Stimulated activated CD8-positive, alpha-beta memory T cell treated with anti-CD3 and anti-CD28 coated beads, Interleukin-2, amount 100 ng/mL, for 1 hour (primary cell): ENCODE measurements at places on chromosomes 13 and 19.

GRCh38 chr19:55635334-55635717, 5.5 kb upstream of the ZNF580 start:
- DNase-seq = no peak

DNA sequence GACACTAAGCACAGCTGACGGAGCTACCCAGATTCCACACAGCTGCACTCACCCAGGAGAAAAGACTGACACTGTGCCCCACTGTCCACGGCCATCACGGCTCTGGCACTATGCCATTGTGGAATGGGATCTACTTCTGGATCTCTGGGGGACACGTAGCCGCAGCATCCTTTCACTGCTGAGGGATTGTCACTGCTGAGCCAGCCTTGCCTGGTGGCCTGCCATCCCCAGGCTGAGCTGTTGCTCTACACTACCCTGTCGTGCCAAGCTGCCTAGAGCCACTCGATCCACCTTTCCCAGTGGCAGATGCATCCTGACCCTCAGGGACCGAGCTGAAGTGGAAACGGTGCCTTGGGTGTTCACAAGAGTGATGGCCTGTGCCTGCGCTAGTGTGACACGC, 5.0 kb upstream of the LILRB5 start:
- DNase-seq = no peak

GRCh38 chr13:19860884-19861655, 2.4 kb downstream of the ZMYM5 start:
- no peak for DNase-seq

GRCh38 chr19:50779504-50780457, 9.5 kb downstream of the GPR32 start:
- no peak for DNase-seq

DNA sequence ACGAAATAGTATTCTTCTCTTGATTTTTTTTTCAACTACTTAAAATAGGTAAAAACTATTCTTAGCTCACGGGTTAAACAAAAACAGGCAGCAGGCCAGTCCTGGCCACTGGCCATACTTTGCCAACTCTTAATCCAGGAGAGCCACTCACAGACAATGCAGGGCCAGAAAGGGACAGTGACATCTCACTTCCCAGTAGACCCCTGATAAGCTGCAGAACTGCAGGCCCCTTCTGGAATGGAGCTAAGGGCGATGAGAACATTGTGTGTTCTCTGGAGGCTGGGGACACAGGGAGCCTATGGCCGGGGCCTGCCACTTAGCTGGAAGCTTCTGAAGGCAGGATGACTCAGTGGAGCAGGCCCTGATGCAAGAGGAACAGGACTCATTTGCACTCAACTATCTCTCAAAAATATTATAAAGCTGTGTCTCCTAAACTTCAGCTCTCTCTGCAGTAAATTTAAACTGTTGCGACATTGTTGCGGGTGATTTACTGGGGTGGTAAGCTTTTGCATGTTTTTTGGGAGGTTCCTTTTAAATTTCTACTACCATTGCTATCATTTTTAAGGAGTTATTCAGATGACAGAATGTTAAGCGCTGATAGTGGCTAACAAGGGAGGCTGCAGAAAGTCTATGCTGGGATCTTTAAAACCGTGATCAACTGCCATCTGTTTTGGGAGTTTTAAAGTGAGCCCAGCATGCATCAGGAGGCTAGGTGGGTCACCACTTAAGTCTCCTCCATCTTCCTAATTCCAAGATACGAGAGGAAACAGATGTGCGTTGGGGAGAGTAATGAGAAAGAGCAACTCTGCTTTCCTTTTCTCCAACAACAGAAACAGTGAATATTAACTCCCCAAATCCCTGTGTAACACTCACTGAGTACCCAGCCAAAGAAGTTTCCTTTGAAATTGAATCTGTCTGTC, 33.2 kb upstream of the KATNAL1 start:
- no peak for DNase-seq

GRCh38 chr13:50220938-50221337, 205.7 kb downstream of the KCNRG start:
- DNase-seq = no peak

DNA sequence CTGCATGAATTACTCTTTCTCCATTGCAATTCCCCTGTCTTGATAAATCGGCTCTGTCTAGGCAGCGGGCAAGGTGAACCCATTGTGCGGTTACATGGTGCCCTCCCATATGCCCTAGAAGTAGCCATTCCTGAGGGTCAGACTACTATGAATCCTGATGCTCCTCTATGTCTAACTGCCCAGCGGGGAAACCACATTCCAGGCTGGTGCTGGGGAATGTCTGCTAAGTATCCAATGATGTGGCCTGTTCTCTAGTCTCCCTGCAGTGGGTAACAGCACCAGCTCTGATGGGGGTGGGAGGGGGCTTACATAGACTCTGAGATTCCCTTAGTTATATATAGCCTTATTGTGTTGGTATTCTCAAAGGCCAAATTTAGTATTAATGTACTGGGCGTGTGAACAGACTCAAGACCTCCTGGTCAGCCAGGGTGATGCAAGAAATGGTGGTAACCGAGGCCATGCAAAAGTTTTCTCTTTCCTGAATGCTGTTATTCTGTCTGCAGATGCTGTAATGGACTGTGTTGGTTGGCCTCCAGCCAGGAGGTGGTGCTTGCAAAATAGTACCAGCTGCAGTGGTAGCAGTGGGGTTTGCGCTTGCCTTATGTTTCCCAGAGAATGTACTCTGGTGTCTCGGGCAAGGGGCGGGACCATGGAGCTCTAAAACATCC, 564.8 kb upstream of the SLITRK1 start:
- no peak for DNase-seq

DNA sequence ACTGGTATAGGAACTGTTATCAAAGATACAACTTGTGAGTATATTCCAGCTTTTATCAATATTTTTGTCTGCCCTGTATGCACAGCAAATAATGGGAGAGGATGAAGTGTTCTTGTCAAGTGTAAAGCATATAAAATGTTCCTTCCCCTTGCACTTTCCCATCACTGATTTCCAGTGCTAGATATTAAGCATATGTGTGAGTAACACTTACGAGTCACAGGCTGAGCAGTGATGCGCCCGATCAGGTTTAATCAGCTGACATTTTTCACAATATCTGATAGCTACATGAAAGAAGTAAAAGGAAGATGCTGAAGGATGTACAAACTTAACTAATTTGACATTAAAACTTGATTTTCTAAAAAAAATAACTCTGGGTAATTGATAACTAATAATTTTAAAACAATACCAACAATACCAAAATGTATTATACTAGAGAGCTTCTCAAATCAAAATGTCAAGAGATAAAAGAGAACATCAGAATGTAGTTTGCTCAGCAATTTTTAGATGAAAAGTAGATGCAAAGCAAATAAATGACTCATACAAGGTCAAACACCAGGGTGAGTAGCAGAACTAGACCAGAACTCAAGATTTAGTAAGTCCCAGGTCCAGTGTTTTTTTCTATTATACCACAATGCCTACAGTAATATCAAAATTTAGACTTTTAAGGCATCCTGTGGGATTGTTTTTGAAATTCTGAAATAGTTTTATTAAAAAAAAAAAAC, 56.4 kb downstream of the ZDHHC20 start:
- no peak for DNase-seq

DNA sequence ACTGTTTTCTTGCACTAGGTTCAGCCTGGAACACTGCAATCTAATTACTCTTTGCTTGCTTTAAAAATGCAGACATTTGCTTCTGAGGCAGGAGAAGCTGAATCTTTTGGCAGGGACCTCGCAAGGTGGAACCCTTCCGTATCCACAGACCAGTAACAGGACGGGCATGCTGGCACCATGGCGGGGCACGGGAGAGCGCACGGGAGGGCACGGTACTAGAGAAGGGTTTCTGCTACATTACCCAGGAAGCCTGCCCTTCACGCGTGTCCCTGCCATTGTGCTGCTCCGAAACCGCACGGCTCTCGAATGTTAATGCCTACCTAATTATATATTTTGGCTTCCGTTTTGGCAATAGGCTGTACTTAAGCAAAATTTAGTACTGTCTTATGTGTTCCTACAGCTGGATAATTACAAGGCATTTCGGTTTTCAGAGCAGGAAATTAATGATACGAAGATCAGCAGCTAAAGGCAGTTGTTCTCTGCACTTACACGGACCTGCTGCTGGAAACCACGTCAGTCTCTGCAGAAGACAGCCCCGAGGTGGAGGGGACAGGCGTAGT, 430.4 kb downstream of the IRS2 start:
- no peak for DNase-seq

DNA sequence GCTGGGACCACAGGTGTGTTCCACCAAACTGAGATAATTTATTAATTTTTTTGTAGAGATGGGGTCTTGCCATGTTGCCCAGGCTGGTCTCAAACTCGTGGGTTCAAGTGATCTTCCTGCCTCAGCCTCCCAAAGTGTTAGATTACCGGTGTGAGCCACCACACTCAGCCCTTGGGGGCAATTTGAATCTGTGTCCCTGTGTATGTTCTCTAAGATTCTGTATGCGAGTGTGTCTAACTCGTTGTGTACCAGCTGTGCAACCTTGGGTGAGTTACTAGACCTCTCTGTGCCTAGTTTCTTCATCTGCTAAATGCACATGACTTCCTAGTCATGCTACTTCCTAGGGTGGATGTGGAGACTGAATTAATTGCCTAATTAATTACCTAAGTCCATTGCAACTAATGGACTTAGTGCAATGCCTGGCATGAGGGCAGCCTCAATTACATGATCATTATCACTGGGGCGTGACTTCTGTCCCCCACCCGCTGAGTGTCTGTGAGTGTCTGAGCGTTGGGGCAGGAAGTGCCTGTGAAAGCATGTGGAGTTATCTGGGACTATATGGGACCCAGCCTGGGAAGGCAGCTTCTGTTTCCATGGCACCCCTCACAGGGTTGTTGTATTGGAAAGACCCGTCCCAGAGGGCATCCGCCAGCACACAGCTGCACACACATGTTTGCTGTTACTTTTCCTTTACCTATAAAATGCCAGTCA, 1.8 kb upstream of the NCCRP1 start:
- no peak for DNase-seq

DNA sequence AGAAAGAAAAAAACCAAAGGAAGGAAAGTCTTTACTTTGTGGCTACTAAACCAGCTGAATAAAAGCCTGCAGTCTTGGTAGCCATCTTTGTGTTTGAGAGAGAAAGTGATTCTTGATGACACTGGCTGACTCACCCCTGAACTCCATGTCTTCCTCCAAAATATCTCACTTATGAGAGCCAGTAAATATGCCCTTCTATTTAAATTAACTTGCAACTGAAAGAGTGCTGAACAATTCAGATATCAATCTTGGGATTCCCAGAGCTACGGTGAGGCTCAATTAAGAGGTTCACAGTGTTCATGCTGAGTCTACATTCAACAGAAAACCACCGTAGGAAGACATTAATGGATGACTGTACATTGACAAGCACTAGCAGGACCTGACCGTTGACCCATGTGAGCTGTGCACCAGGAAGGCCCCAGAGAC, 57.9 kb downstream of the KCTD12 start:
- DNase-seq = no peak

DNA sequence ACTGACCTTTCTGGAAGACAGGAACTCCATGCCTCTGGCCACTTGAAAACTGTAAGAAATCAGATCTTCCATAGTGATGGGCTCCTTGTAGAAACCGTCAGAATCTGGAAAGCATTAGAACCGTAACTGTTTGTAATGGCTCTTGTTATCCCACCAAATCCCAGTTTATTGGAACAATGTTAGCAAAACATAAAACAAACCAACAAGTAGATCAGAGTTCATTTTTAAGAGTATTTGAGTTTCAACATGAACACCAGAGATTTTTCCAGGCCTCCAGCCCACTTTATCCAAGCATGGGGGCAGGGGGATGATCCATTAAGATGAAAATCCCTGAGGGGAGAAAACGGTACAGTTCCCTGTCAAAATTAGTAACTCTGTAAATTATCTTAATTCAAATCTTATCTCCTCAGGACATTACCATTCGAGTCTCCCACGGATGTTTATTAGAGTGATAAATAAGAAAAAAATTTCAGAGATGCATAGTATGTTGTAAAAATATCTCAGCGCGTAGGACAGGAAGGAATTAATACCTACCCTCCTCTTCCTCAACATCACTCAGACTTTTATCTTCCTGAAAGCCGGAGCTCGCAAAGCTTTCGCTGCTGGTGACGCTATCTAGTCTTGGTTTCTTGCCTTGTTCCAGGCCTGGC, 172.5 kb downstream of the FLT1 start:
- DNase-seq = no peak

DNA sequence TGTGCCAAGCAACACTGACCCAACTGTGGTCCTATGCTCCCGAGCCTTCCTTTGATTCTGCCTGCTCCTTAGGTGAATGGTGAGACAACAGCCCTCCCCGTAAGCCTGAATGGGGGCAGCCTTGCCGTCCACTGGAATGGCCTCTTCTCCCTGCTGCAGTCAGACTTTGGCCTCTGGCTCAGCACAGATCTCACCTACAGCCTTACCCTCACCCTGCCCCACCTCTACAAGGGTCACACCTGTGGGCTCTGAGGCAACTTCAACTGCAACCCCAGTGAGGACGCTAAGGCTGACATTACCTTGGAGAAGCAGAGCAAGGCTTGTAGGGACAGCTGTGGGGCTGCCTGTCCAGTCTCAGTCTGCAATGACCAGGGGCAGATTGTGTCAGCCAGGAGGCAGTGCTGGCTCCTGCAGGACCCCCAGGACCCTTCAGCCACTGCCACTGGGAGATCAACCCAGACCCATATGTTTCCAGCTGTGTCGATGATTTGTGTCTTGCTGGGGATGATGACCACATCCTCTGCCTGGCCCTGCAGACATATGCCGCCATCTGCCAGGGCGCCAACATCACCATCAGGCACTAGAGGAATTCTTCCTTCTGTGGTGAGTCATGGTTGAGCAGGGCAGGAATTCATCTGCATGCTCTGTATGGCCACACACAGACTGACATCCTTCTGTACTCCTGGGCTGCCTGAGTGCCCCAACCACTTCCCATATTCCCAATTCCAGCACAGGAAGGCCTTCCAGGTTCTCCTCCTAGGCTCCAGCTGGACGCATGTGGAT, 27.3 kb upstream of the FXYD3 start:
- no peak for DNase-seq

- no peak for DNase-seq
Observed at GRCh38 chr13:110435331-110435730, 126.2 kb downstream of the RAB20 start.

- no peak for DNase-seq
Observed at GRCh38 chr19:55676383-55676782, 1.4 kb downstream of the EPN1 start.

DNA sequence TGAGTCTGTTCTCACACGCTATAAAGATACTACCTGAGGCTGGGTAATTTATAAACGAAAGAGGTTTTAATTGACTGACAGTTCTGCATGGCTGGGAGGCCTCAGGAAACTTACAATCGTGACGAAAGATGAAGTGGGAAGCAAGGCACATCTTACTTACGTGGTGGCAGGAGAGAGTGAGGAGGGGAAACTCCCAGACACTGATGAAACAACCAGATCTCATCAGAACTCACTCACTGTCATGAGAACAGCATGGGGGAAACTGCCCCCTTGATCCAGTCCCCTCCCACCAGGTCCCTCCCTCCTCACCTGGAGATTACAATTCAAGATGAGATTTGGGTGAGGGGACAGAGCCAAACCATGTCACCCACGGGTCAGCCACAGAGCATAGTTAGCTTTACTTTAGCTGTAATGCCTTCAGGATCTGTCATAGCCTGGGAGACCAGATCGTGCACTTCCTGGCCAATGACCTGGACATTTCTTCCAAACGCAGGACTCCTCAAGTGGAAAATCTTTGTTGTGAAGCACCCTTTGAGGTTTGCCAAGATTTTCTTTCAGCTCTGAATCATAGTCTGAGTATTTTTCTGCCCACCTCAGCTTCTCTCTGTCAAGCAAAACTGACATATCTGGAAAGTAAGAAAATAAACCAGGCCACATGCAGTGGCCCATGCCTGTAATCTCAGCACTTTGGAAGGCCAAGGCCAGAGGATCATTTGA, 25.2 kb upstream of the HIF3A start:
- DNase-seq = no peak

GRCh38 chr19:52237771-52238400, 31.5 kb upstream of the ZNF766 start:
- DNase-seq = peak; percentile 41
